ENCODE measurements at places on chromosomes 1 and 21.

DNA sequence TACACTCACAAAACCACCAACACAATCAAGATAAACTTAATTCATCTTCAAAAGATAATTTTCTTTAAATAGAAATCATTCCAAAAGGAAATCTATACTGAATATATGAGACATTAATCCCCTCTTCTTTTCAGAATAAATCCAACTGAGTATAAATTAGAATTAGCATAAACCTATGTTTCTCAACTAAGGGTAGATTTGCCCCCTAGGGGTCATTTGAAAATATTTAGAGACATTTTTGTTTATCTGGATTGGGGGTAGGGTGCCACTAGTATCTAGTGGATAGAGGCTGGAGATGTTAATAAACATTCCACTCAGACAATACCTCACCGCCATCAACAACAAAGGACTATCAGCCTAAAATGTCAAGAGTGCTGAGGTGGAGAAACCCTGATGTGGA, 6.5 kb upstream of the TNFSF4 start:
- no peak for DNase-seq
- H3K27ac ChIP-seq = no peak overlapping the region
- no peaks in the 10 kb centered on the region for H3K36me3 ChIP-seq
- peaks cover 12% of the 10 kb centered on the region for H3K27me3 ChIP-seq
- H3K4me3 ChIP-seq = no peak overlapping the region
- H3K4me1 ChIP-seq = peaks cover 7% of the 10 kb centered on the region

- no peak for DNase-seq
- no peaks in the 10 kb centered on the region for H3K27me3 ChIP-seq
- H3K4me1 ChIP-seq = no peaks in the 10 kb centered on the region
These were observed 34.7 kb downstream of the RTCA start for GRCh38 chr1:100300691-100301090.

DNA sequence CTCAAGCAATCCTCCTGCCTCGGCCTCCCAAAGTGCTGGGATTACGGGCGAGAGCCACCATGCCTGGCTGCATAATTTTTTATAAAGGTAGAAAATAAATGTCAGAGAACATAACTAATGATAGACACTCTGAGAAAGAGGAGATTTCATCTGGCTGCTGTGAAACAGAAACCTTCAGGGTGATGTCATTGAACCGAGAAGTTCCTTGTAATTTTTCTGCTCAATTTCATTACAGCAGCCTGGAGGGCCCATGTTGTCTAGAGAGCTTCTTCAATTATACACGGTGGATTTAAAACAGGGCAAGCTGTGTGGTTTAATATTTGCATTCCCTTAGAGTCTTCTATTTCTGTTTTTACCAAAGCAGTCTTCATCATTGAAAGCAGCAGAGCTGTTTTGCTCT, 64.3 kb upstream of the MORC3 start:
- H3K27me3 ChIP-seq = no peaks in the 10 kb centered on the region
- H3K36me3 ChIP-seq = no peaks in the 10 kb centered on the region
- H3K27ac ChIP-seq = no peak overlapping the region
- H3K4me1 ChIP-seq = peaks cover 35% of the 10 kb centered on the region
- H3K4me3 ChIP-seq = peak overlapping the region; percentile 47

DNA sequence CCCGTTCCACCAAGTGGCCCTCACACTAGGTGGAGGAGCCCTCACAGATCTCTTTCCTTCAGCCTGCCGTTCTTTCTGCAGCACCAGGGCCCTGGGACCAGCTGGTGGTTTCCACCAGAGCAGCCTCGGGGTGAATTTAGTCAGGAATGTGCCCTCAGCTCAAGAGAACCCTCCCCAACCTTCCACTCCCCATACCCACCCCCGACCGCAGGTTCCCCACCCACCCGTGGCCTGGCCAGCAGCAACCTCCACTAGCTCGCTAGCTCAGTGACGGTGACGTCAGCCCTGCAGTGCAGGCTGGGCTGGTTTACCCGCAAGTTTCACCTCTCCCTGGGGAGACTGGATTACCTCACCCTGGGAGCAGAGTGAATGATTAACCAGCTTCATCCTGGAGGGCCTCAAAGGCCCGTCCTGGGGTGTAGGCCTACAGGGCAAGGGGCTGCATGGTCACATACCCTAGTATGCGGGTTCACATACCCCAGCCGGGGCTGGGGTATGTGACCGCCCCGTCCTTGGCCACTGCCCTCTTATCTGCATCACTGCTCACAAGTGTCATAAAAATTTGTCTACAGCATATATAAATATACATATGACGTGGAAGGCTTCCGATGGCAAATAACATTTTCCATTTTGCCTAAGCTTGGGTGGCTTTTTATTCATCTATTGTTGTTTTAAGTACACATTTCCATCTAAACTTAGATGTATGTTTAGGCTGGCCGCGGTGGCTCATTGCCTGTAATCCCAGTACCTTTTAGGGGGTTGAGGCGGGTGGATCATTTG, 24.5 kb downstream of the ELF3 start:
- H3K27ac ChIP-seq = no peak overlapping the region
- H3K4me3 ChIP-seq = no peak overlapping the region
- no peaks in the 10 kb centered on the region for H3K36me3 ChIP-seq
- peaks cover 14% of the 10 kb centered on the region for H3K4me1 ChIP-seq
- peak; percentile 55 for DNase-seq

DNA sequence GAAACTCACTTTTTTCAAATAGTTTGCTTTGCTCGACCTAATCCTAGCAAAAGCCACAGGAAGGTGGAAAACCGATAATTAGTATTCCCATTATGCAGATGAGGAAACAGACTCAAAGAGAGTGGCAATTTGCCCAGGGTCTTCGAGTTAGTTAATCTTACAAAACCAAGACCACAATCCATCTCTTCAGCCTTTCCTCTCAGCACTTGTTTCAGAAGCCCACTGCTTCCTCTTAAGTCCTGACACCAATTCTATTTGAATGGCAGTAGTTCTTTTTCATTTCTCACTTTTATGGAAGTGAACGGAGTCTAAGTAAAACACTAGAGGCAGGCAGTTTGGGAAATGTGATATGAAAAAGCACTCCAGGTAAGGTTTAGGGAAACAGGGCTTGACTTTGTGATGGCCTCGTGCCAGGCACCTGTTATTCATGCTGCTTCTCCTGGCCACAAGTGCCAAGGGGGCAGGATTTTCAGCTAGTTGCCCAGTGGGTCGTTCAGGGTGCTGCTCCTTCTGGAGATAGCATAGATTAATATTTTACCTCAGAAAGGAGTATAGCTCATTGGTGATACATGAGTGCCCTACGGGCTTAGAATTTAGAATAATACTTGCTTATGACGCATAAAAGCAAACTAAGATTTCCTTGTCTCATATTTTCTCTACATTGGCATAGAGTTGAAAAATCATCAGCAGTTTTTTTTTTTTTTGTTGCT, 76.6 kb upstream of the NRIP1 start:
- no peak for DNase-seq
- peak overlapping the region; percentile 96 for H3K27ac ChIP-seq
- no peaks in the 10 kb centered on the region for H3K36me3 ChIP-seq
- H3K4me1 ChIP-seq = peaks cover 51% of the 10 kb centered on the region

DNA sequence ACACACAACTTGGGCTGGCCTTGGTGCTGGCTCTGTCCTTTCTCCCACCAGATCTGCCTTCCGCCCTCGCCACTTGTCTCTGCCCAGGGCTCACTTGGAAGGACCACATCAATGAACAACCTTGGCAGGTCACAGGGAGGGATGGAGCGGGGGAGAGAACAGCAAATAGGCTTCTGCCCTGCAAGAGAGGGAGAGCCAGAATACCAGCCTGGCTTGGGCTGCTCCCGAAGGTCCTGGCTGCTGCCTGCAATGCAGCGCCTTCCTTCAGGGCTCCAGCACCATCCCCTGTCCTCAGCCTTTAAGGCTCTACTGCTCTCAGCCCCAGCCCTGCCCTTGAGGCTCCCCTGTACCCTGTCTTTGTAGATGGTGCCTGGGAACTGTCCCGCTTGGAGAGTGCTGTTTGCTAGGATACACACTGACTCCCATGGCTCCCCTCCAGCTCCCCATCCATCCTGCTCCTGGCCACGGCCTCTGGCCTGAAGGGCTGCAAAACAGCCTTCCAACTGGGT, 43.8 kb downstream of the HIVEP3 start:
- H3K4me1 ChIP-seq = peaks cover 26% of the 10 kb centered on the region
- no peak overlapping the region for H3K27ac ChIP-seq
- no peaks in the 10 kb centered on the region for H3K36me3 ChIP-seq
- no peak for DNase-seq

- H3K36me3 ChIP-seq = no peaks in the 10 kb centered on the region
- no peak for DNase-seq
- no peaks in the 10 kb centered on the region for H3K4me1 ChIP-seq
These were observed 33.5 kb upstream of the AGL start for GRCh38 chr1:99816656-99817055.

- no peak for DNase-seq
- no peaks in the 10 kb centered on the region for H3K4me1 ChIP-seq
- H3K36me3 ChIP-seq = no peaks in the 10 kb centered on the region
- peaks cover 28% of the 10 kb centered on the region for H3K27me3 ChIP-seq
- no peak overlapping the region for H3K4me3 ChIP-seq
- no peak overlapping the region for H3K27ac ChIP-seq
These were observed 8.5 kb upstream of the FYB2 start for GRCh38 chr1:56827711-56828110.

DNA sequence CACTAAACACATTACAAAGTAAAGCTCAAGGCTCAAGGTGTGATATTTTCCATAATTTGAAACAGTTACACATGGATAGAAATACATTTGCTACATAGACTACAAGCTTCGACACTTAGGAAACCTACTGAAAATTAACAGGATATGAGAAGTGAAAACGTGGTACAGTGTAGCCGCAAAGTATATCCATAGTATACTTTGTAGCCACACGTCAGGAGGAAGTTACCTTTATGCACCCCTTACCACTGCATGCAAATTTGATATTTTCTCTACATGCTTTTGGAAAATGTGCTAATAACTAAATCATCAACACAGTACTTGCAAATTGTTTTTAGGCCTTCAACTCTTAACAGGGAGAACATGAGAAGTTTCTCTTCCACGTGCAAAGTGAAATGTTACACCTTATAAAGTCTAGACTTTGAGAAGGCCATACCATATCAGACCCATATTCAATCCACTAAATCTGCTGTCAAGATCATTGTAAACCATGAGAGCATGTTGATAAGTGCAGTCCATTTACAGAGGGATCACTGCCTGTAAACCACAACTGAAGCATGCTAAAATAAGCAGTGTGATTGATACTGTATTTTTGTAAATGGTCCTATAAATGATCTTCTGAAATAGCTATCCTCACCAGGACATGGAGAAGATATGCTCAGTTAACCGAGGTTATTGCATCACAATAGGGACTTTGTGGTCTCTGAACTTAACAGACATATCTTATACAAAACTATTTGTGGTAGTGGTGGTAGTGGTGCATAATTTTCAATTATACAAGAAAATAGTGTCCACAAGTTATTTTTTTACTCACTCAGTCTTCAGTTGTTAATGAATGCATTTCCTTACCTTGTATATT, 64.7 kb downstream of the VAV3 start:
- peaks cover 18% of the 10 kb centered on the region for H3K4me1 ChIP-seq
- DNase-seq = no peak
- no peaks in the 10 kb centered on the region for H3K27me3 ChIP-seq
- H3K27ac ChIP-seq = no peak overlapping the region
- no peaks in the 10 kb centered on the region for H3K36me3 ChIP-seq
- no peak overlapping the region for H3K4me3 ChIP-seq

DNA sequence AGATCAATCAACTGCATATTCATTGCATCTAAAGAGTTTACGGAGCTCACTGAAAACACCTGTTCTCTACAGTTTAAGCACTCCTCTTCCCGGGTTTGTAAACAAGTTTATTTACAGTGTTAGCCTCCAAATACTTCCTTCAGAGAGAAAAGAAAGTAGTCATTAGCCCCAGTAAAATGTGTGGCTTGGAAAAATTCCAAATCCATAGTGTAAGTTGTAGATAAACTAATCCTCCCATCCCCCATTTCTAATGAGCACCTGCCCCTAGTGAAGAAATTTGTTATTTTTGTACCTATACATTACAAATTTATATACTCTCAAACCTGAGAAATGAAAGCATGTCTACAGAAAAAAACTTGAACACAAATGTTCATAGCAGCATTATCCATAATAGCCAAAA, 21.9 kb downstream of the PUM1 start:
- H3K4me1 ChIP-seq = peaks cover 16% of the 10 kb centered on the region
- H3K36me3 ChIP-seq = peaks cover 83% of the 10 kb centered on the region
- no peak overlapping the region for H3K27ac ChIP-seq
- no peak for DNase-seq
- no peaks in the 10 kb centered on the region for H3K27me3 ChIP-seq

GRCh38 chr21:22278366-22278765, 1280.2 kb downstream of the NCAM2 start:
- H3K4me1 ChIP-seq = no peaks in the 10 kb centered on the region
- no peak for DNase-seq
- no peaks in the 10 kb centered on the region for H3K36me3 ChIP-seq
- no peaks in the 10 kb centered on the region for H3K27me3 ChIP-seq
- H3K27ac ChIP-seq = no peak overlapping the region

- H3K36me3 ChIP-seq = no peaks in the 10 kb centered on the region
- H3K4me3 ChIP-seq = no peak overlapping the region
These were observed 29.4 kb upstream of the SSX2IP start for GRCh38 chr1:84719543-84720217.

DNA sequence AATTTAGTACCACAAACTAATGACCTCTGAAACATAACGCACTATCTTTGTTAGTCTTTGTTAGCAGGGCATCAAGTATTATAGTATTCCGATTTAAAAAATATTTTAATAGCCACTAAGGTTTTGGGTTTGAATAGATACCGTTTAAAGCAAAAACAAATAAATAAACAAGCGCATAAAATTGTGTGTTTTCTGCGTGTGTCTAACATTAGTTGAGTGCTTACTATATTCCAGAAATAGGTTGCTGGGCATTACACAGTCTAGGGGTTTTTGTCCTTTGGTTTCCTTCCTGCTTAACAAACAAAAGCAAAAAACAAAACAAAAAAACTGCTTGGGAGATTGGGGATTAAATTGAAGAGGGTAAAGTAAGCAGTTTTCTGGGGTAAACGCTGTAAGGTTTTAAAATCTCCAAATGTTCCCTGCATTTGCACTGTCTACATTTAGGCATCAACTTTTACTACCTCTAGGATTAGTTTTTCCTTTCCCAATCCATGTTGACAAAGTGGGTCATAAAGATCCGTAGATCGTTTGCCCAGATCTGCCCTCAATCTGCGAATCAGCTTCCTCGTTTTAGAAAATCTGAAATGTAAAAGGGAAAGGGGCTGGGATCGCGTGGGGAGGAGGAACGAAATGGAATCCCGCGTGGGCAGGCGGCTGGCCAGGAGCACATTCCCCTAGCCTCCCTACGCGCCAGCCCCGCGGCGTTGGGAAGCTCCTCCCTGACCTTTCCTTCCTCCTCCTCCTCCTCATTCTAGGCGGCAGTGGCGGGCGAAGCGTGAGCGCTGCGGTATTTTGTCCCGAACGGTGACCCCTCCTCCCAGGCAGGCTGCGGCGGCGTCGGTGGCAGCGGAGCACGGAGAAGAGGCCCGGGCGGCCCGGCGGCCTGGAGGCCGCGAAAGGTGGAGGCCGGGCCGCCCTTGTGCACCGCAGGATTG, at the start of gene KCTD3:
Gene KCTD3 (plus strand): TSS at position 749 of the 935 bp plus-strand sequence. CDS start 382 bp downstream, outside the sequence.
- H3K27ac ChIP-seq = peak within 1 kb of the TSS; percentile 97
- H3K4me1 ChIP-seq = peaks cover 30% of the 10 kb centered on the region
- H3K4me3 ChIP-seq = peak within 1 kb of the TSS; percentile 96
- H3K36me3 ChIP-seq = peaks cover 22% of the 10 kb centered on the region
- H3K27me3 ChIP-seq = peaks cover 3% of the 10 kb centered on the region
